PC-9 (cell line): ENCODE measurements at places on chromosomes 6 and 20. TPM values are rescaled to one million over a fixed set of nuclear protein-coding genes. Genes with fewer than 3 reads are reported as not detected.

DNA sequence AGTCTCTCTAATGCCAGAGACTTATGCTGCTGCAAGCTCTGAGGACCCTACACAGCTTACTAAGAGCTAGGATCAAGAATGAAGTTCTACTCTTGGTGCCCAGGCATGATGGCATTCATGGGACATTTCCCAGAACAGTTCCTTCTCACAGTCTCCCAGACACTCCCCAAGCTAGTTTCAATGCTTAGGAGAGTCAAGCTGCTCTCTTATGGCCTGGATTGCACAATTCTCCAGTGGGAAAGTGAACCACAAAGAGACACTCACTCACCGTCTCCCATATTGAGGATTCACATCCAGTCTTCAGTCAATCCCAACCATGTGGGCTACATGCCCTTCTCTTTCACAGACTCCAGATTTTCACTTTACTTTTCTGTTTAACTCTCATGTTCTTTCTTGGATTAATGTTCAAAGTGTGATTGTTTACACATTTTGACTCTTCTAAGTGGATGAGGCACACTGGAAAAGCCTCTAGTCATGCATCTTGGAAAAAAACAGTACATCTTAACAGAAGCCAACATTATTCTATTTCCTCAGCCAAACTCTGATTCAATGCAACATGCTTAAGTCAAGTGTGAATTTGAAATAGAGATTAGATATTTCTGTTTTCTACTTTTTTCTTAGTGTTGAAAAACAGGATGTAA, 447.8 kb upstream of the BTBD3 start:
- no peak for DNase-seq

DNA sequence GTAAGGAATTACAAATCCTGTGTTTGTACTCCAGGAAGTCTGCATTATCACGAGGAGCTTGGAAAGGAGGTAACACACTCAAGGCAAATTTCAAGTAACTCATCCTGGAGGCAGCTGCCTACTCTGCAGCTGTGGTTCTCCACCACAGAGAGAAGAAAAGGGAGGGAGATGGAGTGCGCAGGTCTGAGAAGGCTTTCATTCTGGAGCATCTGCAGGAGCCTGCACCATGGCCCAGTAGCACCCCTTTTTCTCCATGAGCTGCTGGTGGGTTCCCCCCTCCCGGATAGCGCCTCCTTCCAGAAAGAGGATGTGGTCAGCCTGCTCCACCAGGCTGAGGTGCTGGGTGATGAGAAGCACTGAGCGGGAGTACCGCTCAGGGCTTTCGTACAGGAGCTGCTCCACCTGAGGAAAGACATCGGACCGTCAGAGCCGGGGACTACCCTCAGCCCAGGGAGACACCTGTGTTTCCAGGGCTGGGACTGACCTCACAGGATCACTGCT, 1.6 kb upstream of the PSMB8 start:
- no peak for DNase-seq

DNA sequence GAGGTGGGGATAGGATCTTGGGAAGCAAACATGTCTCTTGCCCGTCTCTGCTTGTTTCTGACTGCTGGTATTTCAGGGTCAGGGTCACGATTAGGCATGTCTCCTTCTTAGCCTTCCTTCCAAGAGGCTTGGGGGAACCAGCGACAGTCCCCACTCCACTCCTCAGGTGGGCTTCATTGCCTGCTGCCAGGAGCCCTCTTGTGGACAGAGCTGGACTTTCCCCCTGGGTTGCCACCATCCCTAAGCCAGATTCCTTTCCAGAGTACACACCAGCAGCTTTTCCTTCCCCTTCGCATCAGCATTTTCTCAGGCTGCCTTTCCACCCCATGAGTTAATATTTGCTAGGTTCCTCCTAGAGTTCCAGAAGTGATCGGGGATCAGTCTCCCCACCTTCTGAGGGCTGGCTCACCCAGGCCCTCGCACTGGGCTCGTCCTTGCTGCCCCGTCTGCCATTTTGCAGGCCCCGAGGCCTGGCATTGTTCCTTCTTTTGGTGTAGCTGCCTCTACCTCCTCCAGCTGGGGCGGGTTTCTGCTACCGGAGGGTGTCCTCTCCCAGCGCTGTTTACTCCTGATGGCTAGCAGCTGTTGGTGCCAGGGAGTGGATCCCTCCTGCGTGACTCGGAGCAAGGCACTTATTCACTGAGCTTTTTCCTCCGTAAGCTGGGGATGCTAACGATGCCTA, 8.8 kb upstream of the C20orf144 start:
- DNase-seq: no peak

DNA sequence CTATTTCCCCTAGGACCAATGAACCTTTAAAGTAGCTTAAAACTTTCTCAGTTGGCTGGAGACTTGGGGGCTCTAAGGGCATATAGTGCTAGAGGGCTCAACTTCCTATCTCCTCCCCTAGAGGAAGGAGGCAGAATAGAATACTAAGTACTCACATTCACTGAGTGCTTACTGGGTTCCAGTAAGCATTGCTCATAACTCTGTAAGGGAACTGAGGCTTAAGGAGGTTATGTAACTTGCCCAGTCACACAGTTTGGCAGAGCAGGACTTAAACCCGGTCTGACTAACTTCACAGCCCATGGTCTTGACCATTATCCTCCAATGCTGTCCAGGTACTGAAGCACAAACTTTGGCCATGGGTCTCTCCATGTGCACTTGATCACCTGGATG, 12.5 kb downstream of the SESN1 start:
- DNase-seq: no peak

GRCh38 chr6:2061880-2062279, 183.5 kb downstream of the GMDS start:
- DNase-seq: no peak

GRCh38 chr6:117512056-117512828, 29.8 kb downstream of the DCBLD1 start:
- no peak for DNase-seq

DNA sequence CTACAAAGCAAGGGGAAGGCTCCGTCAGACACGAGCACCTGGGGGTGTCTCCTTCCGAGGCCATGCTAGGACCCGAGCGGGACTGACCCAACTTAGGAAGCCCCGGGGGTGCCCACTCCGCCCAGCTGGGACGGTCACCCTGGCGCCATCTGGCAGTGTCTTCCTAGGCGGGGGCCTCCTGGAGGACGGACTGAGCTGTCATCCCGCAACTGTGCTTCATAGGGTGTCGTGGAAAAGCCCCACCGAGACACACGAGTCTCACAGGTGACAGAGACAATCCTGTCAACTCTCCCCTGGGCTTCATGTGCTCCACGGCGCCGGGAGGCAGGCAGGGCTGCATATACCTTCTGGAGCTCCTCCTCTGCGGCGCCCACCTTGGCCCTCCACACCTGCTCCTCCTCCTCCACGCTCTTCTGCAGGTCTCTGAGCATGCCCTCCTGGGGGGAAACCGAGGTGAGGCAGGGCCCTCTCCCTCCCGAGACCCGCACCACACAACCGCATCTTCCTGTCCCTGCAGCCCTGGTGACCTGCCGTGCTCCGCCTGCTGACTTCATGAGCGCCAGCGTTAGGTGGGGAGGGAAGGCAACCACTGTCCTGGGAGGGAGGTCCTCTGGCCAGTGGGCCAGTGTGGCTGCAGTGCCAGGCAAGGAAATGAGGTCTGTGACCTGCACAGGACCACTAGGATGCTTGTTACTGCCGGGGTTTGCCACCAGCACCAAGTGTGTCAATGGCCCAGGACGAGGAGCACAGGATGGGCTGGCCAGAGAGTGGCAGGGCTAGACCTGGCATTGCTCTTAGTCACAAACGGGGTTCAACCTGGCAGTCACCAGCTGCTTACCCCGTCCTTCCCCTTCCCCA, 50.7 kb downstream of the DSTN start:
- DNase-seq: no peak

DNA sequence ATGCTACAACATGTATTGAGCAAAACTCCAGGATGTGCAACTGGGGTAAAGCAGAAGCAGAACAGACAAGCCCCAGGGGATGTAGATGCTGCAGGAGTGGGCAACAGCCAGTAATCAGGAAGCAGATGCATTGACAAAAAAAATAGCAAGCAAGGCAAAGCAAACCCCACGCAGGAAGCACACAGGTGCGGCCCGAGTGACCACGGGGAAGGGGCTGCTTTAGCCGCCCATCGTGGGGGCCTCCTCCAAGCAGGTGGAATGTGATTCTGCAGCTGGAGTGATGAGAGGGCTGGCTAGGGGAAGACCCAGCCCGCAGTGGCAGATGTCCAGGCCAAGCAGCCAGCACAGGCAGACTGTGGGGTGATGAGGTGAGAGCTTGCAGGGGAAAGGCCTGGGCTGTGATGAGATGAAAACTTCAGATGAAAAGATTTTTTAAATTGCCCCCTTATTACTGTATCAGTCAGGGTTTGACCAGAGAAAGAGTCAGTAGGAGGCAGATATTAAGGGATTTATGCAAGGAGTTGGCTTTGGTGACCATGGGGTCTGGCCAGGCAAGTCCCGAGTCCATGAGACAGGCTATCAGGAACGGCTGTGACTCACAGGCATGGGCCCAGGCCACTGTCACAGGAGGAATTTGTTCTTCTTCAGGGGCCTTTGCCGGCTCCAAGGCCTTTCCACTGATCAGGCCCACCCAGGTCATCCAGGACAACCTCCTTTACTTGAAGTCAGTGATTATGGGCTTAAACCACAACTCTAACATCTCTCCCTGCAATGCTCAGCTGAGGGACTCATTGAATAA, 207.6 kb downstream of the ANKRD60 start:
- no peak for DNase-seq

DNA sequence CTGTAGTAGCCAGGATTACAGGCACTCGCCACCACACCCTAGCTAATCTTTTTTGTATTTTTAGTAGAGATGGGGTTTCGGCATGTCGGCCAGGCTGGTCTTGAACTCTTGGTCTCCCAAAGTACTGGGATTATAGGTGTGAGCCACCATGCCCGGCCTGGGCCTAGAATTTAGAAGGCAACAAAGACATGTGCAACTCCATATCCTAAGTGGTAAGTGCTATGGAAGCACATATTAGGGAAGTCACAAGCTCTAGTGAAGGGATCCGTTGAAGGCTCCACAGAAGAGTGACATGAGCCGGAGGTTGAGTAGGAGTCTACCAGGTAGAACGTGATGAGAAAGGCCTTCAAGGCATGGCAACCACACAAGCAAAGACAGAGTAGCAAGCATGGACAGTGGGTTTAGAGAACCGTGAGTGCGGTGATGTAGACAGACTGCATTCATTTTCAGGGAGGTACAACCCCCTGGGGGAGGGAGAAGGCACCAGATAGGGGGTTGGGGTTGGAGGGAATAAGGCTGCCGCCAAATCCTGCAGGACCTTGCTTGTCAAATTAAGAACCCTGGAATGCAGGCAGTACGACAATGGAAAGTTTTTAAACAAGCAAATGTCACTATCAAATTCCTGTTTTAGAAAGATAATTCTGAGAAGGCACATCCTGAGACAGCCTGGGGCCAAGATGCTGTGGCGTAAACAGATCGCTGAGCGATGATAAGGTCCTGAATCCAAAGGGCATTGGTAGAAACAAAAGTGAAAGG, 50.2 kb downstream of the ARHGAP18 start:
- DNase-seq: no peak

GRCh38 chr20:33640287-33640686, 21.8 kb upstream of the C20orf144 start:
- no peak for DNase-seq

- DNase-seq: no peak
Observed at GRCh38 chr6:154821638-154822037, 88.4 kb downstream of the SCAF8 start.

DNA sequence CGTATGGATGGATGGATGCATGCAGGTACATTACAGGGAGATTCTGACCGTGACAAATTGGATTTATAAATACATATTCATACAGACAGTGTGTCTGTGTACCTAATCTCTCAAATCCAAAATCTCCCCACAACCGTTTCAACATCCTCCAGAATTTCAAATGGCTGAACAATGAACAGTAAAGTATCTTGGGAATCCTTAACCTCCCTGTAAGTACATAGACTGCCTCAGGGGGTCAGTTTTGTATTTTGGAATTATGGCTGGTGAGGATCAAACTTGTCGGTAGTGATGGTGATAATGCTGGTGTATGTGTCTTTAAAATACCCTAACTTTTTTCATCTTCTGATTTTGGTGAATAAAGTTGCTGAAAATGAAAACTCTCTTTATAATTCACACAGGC, 246.2 kb downstream of the FOXC1 start:
- DNase-seq: no peak

- peak; percentile 5 for DNase-seq
Observed at GRCh38 chr6:132445201-132445951, 44.1 kb upstream of the MOXD1 start.

Gene WFDC8
- total RNA-seq: not detected in 2 replicates

Gene MYB
- total RNA-seq: 0.95 and 1.8 TPM in 2 replicates

Gene BICRAL
- total RNA-seq: 8.5 and 12.9 TPM in 2 replicates

Gene HDDC2
- total RNA-seq: 50.1 and 55.2 TPM in 2 replicates
